ENCODE measurements at places on chromosomes 4 and X.

- DNase-seq = no peak
These were observed 43.0 kb downstream of the RBMX2 start for GRCh38 chrX:130444641-130445336.

DNA sequence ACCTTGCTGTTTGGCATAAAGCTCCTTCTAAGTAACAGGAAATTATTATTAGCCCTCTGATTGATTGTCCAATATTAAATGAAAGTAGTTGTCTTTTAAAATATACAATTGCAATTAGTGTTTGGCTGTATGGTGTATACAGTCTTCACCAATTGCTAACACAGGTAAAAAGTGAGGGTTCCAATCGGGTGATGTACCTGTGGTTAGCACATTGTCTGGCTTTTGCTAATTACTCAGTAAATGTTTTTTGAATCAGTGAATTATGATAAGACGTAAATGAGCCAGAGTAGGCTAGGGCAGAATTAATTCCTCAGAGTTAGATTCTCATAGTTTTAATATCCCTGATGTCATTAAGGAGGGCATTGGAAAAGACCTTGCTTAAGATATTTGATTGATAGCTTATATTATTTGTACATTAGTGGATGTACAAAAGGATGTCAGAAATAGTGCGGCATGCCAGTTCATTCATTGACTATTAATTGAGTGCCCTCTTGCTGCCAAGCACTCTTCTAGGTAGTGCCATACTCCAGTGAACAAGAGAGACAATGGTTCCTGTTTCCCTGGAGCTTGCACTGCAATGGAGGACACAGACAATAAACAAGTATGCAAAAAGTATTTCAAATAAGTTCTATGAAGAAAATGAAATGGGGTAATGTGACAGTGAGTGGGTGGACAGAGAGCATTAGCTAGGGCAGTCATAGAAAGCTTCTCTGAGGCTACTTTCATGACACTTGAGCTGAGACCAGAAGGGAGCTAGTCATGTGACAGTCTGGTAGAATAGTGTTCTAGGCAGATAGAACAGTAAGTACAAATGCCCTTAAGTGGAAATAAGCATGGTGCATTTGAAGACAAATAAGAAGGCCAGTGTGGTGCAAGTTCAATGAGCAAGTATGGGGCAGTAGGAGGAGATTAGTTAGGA, 205.9 kb upstream of the CASK start:
- DNase-seq = no peak

DNA sequence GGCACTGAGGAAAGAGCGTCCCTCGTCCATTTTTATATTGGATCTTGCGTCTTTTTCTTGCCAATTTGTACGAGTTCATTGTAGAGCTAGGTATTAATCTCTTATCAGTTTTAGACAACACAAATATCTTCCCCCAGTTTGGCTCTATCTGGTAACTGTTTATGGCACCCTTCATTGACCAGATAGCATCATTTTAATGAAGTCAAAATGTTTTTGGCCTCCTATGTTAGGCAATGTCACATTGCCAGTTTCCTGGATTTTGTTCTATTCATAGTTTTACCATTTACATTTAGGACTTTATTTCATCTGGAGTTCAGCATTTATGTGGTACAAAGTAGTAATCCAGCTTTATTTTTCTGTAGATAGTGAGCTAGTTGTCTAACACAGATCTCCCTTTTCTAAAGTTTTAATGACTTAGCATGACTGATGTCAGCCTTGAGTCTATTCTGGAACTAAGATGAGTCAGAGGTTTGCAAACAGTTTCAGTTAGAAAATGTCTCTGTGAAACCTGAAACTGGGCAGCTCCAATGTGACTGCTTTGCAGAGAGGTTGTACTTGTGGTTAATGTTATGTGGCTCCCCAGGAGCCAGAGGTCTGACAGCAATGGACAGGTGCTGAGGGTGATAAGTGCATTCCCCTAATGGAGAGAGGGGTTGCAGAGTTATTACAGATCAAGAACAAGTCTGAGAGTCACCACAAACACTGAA, 5.3 kb upstream of the STBD1 start:
- no peak for DNase-seq

DNA sequence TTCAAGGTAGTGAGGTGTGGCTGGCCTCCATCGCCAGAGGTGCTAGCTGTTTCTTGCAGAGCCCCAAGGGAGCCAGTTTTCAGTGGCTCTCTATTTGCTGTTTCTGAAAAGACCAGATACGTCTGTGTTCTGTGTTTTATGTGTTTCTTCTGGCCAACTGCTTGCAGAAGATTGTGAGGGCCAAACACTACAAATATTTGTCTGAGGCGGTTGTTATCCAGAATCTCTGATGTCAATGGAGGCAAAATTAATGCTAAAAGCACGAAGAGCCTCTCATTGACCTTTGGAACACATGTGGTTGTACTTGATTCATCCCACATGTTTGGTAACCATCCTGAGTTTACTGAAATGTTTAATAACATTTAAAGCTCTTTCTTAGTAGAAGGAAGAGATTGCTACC, 113.9 kb downstream of the CT47B1 start:
- no peak for DNase-seq

GRCh38 chr4:48025005-48025404, 8.4 kb downstream of the NIPAL1 start:
- DNase-seq = no peak

GRCh38 chr4:21126014-21126512, 425.8 kb downstream of the PACRGL start:
- no peak for DNase-seq

DNA sequence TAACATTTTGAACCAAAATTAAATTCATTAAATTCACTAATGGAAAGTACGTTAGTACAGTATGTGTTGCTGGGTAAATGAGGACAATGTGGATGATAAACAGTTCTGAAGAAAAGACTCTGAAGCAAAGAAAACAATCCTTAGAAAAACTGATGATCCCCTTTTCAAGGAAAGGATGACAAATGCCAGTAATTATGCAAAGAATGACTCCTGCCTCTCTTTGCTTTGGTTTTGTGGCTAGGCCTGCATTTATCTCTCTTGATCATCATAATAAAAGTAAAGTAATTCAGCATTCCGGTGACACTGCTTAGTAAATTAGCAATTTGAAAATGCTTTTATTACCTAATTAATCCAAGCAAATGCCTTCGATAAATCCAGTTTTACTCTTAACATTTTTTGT, 652.2 kb upstream of the DIPK2B start:
- DNase-seq = no peak

DNA sequence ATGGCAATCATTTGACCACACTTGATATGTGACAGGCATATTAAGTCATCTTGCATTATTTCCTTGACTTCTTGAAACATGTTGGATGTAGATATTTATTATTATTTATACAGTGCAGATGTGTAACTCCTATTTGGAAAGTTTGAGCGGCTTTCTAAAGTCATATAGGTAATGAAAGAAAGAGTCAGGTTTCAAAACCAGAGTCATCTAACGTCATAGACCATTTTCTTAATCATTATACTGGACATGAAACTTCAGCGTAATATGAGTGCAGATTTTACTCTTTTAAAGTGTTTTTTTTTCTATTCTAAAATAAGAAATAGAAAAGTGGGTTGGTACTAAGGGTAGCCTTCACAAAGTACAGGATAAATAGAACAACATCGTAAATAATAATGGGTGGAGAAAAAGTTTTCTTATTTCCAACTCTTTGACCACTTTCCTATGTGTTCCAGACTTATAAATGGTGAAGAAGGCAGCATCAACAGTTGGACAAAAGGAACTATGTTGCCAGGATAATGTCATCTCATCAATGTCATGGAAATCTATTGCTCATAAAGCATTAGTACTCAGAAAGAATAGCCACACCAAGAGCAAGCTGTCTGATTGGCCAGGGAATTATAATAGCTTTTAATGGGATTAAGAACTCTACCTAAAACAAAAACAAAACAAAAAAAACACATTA, 108.0 kb upstream of the PCDH18 start:
- DNase-seq = no peak

DNA sequence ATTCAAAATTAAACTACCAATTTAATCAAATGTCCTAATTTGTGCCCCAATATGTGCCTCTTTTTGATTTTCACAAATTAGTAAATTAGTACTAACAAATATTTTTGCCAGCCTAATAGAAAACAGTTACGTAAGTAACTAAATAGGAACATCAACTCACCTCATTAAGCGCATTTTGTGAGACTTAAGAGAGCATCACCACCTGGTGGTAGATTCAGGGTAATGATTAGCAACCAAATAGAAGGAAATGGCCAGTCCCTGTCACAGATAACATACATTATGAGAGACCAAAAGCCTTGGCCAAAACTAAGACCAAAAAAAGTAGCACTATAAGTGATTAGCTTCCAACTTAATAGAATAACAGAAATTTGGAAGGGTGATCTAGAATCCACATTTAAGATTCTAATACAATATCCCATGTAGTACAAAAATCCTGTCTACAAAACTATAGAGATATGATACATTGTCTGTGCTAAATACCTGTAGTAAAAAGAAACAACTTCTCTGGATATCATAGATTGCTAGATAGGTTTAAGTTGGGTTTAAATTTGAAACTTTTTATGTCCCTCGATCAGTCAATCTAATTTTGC, 46.7 kb downstream of the C4orf46 start:
- DNase-seq = no peak

GRCh38 chrX:106177982-106178321, 9.8 kb downstream of the PWWP3B start:
- no peak for DNase-seq

DNA sequence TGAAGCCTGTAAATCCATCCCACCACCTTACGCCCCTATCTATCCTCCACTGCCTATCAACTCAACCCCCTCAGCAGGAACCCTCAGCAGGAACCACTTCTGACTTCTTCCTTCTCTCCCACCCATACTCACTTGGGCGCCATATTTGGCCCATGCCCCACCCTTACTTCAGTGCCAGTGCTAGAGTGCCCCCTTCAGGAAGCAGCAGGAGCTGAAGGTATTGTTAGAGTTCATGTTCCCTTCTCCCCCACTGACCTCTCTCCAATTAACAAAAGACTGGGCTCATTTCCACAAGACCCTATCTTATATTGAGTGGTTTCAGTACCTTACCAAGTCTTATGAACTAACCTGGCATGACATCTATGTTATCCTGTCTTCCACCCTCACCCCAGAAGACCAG, 363.1 kb upstream of the SLIT2 start:
- DNase-seq = no peak

GRCh38 chrX:138858951-138859350, 147.4 kb upstream of the FGF13 start:
- DNase-seq = no peak

- no peak for DNase-seq
These were observed 717.8 kb upstream of the PCDH7 start for GRCh38 chr4:30002341-30002740.

- no peak for DNase-seq
These were observed 126.8 kb upstream of the APOOL start for GRCh38 chrX:84876876-84877275.

DNA sequence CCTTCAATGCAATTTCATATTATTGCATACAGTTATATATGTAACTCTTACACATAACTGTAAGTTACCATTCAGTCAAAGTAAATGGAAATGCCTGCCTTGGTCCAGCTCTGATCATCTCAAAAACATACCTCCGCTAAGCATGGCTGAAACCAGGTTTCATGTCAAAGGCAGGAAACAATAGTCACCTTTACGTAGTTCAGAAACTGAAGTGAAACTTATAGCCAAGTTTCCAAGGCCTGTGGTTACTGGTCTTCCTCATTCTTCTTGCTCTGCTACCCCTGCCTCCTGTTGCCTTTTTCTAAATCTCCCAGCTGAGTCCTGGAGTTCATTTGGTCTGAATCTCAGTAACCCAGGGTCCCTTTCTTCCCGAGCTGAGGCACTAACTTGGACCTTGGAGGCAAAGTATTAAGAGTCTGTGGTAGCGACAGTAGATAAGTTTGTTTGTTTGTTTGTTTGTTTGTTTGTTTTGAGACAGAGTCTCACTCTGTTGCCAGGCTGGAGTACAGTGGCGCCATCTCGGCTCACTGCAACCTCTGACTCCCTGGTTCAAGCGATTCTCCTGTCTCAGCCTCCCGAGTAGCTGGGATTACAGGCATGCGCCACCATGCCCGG, 30.8 kb downstream of the DAPP1 start:
- DNase-seq = no peak

DNA sequence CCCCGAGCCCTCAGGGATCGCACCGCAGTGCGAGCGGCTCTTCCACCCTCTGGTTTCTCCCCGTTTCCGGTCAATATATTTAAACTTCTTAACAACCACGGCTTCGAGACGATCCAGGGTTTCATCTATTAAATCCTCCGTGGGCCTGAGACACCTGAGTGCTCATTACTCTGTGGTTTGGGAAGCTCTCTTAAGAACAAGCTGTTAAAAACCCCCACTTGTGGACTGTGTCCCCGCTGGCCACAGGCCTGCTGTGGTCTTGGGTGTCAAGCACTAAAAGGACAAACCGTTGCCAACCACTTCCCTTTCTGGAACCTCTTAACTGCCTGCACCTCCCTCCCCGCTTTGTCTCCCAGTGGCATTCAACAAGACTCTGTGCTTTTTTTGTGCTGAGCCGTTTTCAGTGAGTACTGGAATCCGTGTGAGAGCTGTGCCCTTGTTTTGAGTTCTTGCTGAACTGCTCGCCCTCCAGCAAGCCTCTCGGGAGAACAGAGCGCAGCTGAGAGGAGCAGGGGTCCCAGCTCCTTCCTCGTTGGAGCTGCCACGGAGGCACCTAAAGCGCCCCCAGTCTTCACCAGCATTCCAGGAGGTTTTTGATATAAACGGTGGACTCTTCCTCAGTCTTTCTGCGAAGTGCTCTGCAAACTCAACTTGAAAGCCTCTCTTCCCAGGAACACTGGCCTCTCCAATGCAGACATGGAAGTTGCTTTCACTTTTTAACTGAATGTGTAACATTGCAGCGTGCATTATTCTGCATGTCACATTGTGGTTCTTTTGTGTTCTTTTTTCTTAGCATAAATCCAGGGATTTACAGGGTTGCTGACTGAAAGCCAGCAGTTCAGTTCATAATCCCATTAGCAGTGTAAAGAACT, 691 bp upstream of the IGFBP7 start:
- no peak for DNase-seq

GRCh38 chr4:122863639-122864038, 37.0 kb downstream of the FGF2 start:
- no peak for DNase-seq

DNA sequence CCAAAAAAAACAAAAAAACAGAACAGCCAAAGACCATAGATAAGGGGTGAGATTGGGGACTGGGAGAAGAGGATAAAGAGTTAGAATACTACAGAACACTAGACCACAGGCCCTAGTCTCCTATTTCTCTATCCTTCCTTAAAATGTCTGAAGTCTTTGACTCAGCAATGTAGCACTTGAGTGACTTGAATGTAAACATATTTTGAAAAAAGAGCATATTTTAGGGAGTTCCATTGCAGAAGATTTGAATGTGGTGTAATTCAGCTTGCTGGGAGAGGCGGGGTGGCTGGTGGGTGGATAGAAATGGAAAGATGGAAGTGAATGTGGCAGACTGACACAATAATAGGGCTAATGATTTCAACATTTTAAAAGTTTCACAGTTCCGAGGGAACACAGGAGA, 144.9 kb downstream of the CHIC2 start:
- DNase-seq = no peak

- DNase-seq = no peak
These were observed 332.7 kb upstream of the IGFBP7 start for GRCh38 chr4:57442831-57443291.

Measured in stimulated activated CD4-positive, alpha-beta T cell treated with anti-CD3 and anti-CD28 coated beads, Interleukin-1b, Interleukin-23, amount 100 ng/mL, for 4 hours (primary cell).